ENCODE measurements at places on chromosomes 7 and 10.

DNA sequence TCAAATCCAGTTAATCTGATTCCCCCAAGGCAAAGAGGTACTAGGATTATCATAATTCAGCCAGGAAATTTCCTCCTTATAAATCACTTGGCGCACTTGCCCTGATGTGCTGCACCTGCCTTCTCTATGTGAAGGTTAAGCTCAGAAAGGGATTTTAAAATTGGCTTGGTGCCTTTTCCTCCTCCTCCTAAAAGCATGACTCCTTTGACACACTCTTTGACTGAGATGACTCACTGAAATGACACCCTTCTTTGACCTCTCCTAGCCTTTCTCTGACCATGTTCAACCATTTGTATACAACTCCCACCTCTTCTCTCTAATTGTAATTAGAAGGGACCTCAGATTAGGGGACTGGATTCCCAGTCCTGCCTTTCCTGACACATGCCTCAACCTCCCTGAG, 46.5 kb downstream of the ABLIM1 start:
- DNase-seq, result peak; percentile 35

DNA sequence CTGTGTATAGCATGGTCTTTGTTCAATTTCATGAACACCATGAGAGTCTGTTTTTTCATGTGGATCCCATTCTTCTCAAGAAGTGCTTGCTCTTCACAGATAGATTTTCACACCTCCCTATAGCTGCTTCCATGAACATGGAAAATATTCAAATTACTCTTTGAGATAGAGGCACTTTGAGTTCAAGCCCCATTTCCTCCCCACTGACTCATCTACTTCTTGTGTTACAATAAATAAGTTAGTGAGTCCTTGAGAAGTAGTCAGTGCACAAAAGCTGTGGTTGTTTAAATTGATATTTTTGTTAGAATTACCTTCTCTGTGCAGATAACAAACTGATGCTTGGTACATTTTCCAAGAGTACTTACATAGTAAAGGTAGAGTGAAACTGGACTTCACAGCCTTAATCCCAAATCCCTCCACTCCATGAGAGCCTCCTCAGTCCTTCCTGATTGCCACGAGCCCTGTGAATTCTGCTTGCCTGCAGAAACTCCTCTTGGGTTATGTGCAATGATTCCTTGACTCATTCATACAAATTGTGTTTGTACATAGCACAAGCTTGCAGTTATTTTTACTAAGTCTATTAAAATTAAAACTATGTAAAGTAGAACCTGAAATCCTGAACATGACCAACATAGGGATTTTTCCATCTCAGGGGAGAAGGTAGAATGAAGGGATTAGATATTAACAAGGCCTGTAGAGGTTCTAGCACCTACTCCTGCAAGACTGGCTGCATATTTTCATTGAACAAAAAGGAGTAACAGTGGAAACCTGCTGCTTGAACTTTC, 496.2 kb downstream of the TNS3 start:
- DNase-seq, result no peak

DNA sequence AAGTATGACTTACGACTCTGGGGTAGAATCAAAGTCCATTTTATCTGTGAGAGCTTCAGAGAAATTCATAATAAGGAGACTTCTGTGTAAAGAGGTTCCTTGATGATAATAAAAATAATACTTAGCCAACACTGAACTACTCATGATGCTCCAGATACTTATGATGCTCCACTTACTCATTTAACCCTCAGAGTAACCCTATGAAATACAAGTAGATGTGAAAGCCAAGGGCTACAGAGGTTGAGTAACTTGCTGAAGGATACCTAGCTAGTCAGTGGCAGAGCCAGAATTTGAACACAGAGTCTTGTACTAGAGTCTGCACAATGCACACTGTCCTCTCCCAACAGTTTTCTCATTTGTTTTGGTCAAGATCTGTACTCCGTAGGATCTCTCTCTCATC, 89.5 kb downstream of the HECW1 start:
- peak; percentile 89 for DNase-seq

- no peak for DNase-seq
These were observed 86.8 kb upstream of the RSU1 start for GRCh38 chr10:16904049-16904448.

- DNase-seq, result no peak
These were observed 20.5 kb upstream of the ZNF273 start for GRCh38 chr7:64882341-64883112.

DNA sequence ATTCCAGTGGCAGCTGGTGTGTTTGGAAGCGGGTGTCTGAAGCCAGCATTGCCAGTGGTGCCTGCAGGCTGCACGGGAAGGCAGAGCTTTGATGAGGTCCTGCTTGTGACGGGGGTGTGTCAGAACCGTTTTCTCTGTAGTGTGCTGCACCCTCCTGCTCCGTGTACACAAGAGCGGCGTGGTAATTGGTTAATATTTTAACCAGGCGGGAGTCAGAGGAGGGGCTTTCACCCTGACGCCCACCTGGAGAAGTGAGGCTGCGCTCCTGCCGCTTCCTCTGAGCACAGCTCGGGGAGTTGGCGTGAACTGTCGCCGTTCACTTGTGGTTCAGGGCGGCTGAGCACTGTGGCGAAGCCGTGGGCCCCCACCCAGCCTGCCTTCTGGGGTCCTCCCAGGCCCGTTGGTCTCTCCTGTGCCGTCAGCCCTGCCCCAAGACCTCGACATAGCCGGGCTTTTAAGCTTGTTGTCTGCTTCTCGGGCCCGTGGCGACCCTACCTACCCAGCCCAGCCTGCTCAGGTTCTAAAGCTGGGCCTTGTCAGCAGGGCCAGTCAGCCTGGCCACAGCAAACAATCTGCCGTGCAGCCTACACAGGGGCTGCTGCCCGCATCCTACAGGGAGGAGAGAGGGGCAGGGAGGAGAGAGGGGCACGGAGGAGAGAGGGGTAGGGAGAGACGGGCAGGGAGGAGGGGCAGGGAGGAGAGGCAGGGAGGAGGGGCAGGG, 11.6 kb downstream of the NKX6-2 start:
- no peak for DNase-seq

DNA sequence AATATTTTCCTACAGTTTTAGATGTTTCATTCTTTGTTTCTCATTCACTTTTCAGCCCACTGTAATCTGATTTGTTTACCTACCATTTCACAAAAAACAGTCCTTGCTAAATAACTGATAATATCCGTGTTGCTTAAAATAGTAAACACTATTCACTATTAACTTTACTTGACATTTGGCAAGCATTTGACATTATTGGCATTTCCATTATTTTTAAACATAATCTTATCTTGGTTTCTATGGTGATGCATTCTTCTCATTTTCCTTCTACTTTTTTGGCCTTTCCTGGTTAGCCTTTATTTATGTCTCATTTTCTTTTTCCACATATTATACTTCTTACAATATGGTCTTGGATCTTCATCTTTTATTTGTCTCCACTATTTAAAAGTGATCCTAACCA, 715.3 kb downstream of the DNAJB9 start:
- no peak for DNase-seq

DNA sequence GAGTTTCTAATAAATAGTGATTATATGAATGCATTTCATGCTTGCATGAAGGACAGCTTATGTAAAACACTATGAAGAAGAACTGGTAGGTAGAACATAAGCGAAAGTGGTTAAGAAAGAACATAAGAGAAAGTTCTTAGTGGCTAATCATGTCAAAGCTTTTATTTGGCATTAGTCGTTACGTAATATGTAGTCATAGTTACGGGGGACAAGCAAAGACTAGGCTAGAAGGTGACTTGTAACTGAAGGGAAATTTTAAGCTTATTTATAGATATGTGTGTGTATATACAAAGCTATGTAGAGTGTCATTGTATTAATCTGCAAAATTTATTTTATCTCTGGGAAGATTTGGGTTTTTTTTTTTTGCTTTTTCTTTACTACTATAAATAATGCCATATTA, 36.9 kb downstream of the CAPZA2 start:
- DNase-seq, result no peak

DNA sequence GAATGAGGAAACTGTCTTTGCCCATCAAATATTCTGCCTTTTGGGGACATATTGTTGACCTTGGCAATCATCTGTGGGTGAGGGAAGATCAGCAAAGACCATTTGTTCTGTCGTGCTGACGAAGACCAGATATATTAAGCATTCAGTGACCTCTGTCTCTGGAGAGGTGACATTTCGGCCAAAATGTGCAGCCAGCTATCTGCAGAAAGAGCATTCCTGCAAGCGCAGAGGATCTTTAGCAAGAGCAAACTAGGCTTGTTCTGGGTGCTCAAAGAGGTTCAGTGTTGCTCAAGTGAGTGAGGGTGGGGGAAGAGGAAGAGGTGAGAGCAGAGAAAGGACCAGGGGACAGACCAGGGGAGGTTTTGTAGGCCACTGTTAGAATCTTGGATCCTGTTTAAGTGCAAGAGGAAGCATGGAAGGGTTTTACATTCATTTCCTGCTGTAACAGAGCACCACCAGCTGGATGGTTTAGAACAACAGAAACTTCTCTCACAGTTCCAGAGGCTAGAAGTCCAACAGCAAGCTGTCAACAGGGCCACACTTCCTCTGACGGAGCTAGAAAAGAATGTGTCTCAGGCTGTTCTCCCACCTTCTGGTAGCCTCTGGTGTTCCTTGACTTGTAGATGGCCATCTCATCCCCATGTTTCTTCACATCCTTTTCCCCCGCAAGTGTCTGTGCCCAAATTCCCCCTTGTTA, 11.2 kb downstream of the C10orf120 start:
- no peak for DNase-seq

GRCh38 chr10:132714096-132714985, 71.6 kb downstream of the NKX6-2 start:
- DNase-seq, result no peak

- no peak for DNase-seq
These were observed 40.7 kb upstream of the EBLN1 start for GRCh38 chr10:22258471-22258870.

DNA sequence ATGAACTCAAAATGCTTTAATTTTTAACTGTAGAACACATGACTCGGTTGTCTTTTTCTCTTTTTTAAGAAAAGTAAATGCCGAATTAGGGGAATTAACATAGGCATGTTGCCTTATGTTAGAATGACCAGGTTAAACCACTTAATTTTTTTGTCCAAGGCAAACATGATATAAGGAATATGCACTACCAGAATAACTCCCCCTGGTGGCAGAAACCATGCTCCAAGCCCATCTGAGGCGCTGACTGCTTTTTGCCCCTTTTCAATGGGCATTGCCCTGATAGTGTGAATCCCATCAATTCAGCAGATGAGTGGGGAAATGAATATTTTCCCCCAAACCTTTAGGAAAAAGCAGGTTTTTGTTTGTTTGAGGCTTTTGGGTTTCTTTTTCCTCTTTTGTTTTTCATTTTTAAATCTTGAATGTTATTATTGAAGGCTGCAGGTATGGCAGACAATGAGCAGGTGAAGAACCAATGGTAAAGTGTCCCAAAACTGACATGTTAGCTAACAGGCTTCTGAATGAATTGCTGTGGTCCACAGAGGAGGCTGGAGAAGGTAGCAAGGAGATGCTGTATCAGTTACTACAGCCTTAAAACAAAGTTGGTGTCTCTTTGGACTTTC, 284.3 kb downstream of the SORCS3 start:
- peak; percentile 59 for DNase-seq

- peak; percentile 66 for DNase-seq
These were observed 2.6 kb upstream of the CAMK2G start for GRCh38 chr10:73876971-73877370.

DNA sequence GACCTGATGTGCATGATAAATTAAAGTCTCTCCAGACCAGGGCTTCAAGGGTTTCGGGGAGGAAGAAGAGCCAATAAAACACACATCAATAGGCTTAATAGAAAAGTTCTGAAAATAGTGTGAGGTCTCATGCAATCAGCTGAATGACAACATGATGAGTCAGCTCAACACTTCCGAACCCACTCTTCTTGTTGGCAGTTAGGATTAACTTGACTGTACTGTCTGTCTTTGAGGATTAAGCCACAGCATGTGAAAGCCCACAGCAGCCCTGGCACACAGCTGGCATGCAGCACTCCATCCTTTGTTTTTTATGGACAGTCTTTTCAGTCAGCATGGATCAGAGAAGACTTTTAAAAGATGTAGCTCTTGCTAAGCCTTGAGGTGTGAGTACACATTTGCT, 526.9 kb upstream of the VSTM2A start:
- no peak for DNase-seq

DNA sequence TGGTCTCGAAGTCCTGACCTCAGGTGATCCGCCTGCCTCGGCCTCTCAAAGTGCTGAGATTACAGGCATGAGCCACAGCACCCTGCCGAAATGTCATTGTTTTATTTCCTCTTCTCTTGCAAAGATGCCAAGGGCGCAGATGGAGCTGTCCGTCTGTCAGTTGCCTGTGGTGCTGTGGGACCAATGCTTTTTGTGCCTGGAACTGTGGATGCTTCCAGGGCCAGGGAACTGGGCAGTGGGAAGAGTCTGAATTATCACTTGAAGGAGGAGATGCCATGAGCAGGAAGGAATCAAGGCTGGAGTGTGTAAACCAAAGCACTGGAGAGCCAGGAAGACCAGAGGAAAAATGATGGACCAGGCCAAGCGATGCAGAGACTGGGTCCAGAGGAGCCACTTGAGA, 459.9 kb downstream of the GALNT17 start:
- no peak for DNase-seq

DNA sequence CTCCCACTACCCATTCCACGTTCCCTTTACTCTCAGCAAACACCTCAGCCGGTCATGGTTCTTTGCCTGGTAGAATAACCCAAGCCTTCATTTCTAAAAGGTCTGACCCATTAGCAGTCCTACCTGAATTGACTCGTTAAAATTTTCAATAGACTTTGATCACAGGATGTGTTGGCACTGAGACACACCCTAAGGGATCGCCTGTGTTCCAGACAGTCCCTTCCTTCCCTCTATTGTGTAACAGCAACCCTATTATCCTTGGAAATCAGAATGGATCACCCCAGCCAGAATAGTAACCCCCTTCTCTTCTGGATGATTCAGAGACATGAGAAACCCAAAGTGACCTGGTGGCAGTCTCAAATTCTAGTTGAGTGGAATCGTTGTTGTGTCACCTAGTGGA, 20.4 kb upstream of the FAM171A1 start:
- no peak for DNase-seq

- DNase-seq, result no peak
These were observed 19.1 kb upstream of the PCGF5 start for GRCh38 chr10:91201213-91201996.

GRCh38 chr7:93920496-93921182, 896 bp upstream of the GNG11 start:
- DNase-seq, result no peak

GRCh38 chr10:77960829-77961329, 34.3 kb upstream of the DLG5 start:
- DNase-seq, result no peak

GRCh38 chr10:75403144-75403938, 1.8 kb upstream of the ZNF503 start:
- no peak for DNase-seq

Measured in foreskin fibroblast (primary cell).